Bronchial epithelial cell (primary cell): ENCODE measurements at places on chromosomes 5 and 9. TPM values are rescaled to one million over a fixed set of nuclear protein-coding genes. Genes with fewer than 3 reads are reported as not detected.

Gene KIF4B
- under 0.01 and 0.13 TPM in 2 replicates for total RNA-seq

Gene MAMDC4
- 1.1 and 1.5 TPM in 2 replicates for total RNA-seq

Gene PPP3R2
- not detected in 2 replicates for total RNA-seq

Gene PRRC2B
- 20.0 and 33.3 TPM in 2 replicates for total RNA-seq

Gene MEIKIN
- not detected in 2 replicates for total RNA-seq

Gene HTR1A
- not detected in 2 replicates for total RNA-seq

Gene PCDH1
- total RNA-seq: 85.3 and 140 TPM in 2 replicates

Gene PHYKPL
- 29.2 and 40.6 TPM in 2 replicates for total RNA-seq

Gene FST
- total RNA-seq: 12.8 and 85.0 TPM in 2 replicates

Gene BHMT
- total RNA-seq: not detected in 2 replicates

Gene SNCAIP
- 0.26 TPM in 1 of 2 replicates, not detected in the other for total RNA-seq

Gene CATSPER3
- under 0.01 and 0.26 TPM in 2 replicates for total RNA-seq

Gene MAN1B1
- total RNA-seq: 58.2 and 65.3 TPM in 2 replicates

Gene SLC6A19
- not detected in 2 replicates for total RNA-seq

Gene WDR31
- 1.6 and 4.6 TPM in 2 replicates for total RNA-seq

Gene LCN15
- total RNA-seq: not detected in 2 replicates

Gene ANKRD18B
- total RNA-seq: 5.8 and 6.0 TPM in 2 replicates

Gene PCDHB11
- total RNA-seq: under 0.01 and 0.26 TPM in 2 replicates

Gene MCC
- 43.2 and 47.4 TPM in 2 replicates for total RNA-seq

Gene CARTPT
- not detected in 2 replicates for total RNA-seq

Gene CD72
- total RNA-seq: 0.79 and 0.90 TPM in 2 replicates

Gene GDA
- 1.8 and 4.4 TPM in 2 replicates for total RNA-seq

Gene CER1
- total RNA-seq: not detected in 2 replicates

Gene PRDM9
- total RNA-seq: under 0.01 TPM in 1 of 2 replicates, not detected in the other

Gene CKS2
- 16.3 and 16.6 TPM in 2 replicates for total RNA-seq

Gene SYK
- 29.2 and 29.7 TPM in 2 replicates for total RNA-seq

Gene SLC6A7
- not detected in 2 replicates for total RNA-seq

Gene TGFBI
- total RNA-seq: 211 and 218 TPM in 2 replicates

Gene IRGM
- total RNA-seq: not detected in 2 replicates

Gene PCDHB13
- 0.26 TPM in 1 of 2 replicates, not detected in the other for total RNA-seq

Gene GRXCR2
- not detected in 2 replicates for total RNA-seq

Gene RXFP3
- total RNA-seq: not detected in 2 replicates

Gene IGFBPL1
- not detected in 2 replicates for total RNA-seq

Gene ARID3C
- total RNA-seq: 0.26 TPM in 1 of 2 replicates, not detected in the other
